ENCODE measurements at places on chromosomes 6 and 20.

DNA sequence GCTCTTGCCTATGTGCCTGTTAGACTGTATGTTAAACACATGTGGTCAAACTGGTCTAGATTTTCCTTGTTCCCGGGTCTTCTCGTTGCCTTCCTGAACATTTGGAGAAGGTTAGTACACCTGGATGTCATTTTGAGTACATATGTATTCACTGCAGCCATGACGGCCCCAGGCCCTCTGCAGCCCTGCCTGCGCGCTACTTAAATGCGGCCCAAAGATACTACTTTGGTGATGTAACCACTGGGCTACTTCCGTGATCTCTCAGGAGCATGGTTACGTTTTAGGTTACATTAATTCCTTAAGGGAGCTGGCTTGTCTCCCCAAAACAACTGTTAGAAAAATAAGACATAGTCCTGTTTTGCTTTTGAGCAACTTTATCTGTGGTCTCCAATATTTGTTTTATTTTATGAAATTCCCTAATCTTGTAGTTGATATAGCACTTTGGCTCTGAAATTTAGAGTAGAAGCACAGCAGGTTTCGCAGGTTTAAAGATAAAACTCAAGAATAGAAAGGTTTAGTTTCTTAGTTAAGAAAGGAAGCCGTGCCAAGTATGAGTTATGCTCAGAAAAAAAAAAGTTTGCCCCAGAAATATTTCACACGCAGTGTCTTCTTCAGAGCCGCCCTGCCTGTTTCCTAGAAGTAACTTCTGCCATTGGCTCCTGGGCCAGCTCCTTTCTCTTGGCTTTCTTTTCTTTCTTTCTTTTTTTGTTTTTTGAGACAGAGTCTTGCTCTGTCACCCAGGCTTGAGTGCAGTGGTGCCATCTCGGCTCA, 38.1 kb downstream of the TIAM2 start:
- no peak for DNase-seq

DNA sequence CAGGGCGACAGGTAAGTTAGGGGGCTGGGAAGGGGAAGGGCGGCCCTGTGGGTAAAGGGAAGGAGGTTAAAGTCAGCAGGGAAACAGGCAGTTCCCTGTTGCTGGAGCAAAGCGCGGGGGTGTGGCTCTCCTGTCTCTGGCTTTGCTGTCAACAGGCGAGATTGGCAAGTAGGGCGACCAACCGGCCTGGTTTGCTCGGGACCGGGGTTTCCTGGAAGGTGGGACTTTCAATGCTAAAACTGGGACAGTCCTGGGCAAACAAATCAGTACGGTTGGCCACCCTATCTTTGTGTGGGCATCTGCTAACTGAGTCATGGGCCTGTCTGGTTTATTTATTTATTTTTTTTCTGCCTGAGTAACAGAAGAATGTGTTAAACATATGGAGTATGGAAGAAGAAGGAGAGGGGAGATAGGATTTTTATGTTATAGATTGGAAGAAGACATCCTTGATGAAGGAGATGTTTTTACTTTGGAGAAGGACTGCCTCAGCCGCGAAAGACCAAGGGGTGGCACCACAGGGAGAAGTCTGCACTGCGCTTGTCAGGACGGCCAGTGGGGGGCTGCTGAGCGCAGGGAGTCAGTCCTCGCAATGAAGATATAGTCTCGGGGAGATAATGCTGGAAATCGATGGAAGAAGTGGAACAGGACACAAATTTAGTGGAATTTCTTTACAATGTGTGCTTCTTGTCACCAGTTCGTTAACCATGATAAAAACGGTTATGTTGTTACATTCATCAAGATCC, 43.4 kb upstream of the ESR1 start:
- DNase-seq = no peak

- DNase-seq = no peak
Measured at GRCh38 chr6:56758120-56758519, 115.4 kb upstream of the DST start.

DNA sequence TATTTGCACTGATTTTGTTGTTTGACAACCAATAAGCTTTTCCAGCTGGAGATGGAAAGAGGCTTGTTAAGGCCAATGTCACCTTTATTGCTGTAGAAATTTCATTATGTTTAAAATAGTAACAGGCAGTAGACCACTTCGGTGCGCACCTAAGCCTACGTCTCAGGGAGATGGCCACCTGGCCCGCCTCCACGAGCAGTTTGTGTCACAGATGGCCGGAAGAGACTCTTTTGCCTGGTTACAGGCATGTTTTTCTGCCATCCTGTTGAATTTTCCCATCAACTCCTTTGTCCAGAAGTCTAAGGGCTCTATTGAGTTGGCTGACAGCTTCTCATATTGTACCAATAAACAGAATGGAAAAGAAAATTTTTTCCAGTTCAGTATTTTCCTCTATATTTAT, 51.0 kb downstream of the SLC9A8 start:
- no peak for DNase-seq

DNA sequence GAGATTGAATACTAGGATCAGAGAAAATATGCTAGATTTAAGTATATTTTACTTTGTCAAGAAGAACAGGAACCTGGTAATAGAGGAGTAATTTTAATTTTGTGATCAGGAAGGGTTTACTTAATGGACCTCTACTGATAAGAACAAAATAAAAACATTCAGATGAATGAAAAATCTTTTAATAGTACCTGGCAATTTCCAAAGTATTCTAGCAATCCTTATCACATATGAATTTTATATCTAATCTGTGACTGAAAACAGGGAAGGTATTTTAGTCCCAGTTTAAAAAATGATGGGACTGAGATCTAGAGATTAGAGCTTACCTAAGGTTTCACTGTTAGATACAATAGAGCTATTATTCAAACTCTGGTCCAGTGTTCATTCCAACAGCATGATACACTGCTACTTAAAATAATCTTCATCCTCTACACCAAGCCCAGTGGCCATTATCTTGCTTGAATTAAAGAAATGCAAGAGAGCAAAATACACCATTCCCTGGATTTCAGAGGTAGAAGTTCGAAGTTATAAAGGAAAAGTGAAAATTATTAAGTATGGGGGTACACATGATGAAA, 13.5 kb downstream of the SLC17A5 start:
- no peak for DNase-seq

GRCh38 chr6:75449630-75450206, 43.9 kb downstream of the FILIP1 start:
- no peak for DNase-seq

DNA sequence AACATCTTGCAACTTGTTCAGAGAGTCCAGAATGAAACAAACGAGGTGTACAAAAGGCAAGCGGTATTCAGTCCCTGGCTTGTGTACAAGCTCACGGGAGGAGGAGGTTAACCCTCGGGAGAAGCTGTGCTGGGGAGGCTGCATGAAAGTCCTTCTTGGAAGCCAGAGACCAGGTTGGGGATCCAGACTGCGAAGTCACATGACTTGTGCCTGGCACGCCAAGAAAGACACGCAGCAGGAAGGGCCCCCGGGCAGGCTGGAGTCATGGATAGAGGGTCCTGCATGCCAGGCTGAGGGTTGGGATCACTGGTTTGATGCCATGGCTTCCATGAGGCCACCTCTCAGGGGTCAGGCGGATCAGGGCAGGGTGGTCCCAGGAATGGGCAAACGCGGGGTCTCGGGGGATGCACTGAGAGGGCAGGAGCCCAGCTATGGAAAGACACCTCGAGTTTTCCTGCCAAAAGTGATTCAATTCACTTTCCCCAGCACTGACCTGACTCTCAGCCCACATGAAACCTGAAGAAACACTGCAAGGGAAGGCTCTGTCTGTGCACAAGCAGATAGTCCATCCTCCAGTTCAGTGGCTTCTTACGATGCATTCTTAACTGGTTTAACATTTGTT, 79.4 kb downstream of the DLL1 start:
- DNase-seq = peak; percentile 1

GRCh38 chr6:90025523-90026061, 131.3 kb downstream of the GJA10 start:
- DNase-seq = no peak

GRCh38 chr6:156779206-156780094, 2.3 kb downstream of the ARID1B start:
- DNase-seq = no peak

- DNase-seq = no peak
Measured at GRCh38 chr6:130029163-130029562, 10.8 kb downstream of the L3MBTL3 start.

DNA sequence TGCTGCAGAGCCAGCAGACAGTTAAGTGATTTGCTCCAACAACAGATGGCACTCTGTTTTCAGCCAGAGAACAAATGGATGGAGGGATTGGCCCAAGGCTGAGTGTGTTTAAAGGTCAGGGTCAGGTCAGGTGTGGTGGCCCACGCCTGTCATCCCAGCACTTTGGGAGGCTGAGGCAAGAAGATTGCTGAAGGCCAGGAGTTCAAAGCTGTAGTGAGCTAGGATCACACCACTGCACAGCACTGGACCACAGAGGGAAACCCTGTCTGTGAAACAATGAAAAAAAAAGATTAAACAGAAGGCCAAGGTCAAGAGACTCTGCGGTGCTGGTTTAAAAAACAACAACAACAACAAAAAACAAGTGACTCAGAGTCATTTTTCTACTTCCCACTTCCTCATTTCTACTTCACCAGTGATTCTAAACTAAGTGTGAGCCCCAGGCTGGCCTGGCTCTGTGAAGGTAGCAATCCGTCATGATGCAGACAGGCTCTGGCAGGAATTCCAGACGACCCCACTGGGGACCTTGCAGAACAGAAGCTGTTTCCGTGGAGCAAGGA, 42.5 kb upstream of the ARMC2 start:
- DNase-seq = no peak

Data from stimulated activated CD4-positive, alpha-beta T cell treated with anti-CD3 and anti-CD28 coated beads, Interleukin-15, amount 100 ng/mL, for 1 hour (primary cell).